ENCODE measurements at places on chromosomes 6 and 20.
A peak's percentile ranks its signal among the peaks of the same experiment; 100 is the strongest.

- no peak for DNase-seq
Measured at GRCh38 chr6:34674268-34674639, 22.3 kb downstream of the ILRUN start.

DNA sequence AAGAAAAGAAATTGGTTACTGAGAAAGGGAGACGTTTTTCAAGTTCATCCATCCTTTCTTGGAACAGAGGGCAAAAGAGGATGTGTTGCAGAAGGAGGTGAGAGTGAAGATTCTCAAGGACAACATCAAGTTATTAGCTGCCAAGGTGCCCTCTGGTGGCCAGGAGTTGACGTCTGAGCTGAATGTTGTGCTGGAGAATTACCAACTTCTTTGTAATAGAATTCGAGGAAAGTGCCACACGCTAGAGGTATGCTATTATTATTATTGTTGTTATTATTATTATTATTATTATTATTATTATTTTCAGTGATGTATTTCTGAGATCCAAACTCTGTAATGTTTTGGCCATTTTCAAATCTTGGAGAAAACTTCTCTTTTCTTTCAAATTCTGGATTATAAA is 197.0 kb downstream of the UTRN start:
- peak; percentile 55 for DNase-seq

DNA sequence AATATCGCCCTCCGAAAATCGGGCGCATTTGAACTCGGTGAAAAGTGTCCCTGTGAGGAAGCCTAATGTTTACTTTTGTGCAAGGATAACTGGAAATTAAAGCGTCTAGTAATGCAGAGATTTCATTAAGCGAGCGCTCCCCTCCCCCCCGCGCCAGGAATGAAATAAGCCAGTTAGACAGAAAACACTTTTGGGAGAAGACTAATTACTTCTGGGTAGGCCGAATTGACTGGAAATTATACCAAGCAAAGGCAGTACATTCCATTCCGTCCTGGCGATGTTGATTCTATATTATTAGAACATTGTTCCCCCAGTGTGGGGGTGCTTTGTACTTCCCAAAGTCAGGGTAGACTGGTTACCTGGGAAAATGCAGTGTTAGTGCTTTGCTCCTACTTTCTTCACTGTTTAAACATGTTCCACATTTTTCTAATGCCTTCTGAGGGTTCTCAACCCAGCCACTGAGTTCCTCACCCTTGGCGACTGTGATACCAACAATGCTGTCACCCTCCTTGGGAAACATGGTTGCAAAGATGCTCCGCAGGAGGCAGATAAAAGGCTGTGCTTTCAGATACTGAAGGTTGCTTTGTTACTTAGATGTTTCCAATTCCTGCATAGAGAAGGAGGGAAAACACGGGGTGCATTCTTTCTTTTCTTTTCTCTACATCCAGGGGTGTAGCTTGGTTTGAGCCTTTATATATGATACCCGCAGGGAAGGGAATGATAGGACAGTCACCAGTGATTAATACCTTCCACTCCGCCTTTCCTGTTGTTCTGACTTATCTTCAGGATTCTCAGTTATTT is 2.6 kb downstream of the GJA1 start:
- DNase-seq = no peak

DNA sequence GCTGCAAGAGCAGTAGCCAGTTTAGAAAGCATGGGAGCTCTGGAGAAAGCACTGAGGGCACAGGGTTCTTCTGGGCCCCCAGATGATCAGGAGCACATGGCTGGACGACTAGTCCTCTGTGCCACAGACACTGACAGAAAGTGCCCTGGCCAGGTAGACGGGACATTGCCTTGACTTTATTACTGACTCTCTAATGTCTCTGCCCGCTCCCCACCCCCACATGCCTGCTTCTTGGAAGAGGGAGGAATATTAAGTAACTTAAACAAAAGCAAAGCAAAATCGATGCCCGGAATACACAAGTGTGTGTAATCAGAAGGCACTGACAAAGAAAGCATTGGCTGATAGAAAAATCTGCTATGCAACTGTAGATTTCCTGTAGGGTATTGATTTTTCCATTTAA is 99.3 kb downstream of the SOBP start:
- DNase-seq = no peak

GRCh38 chr6:48048451-48049146 is 62.4 kb downstream of the PTCHD4 start:
- no peak for DNase-seq
